Brain pericyte (primary cell): ENCODE measurements at places on chromosomes 1 and 21.

- no peak for DNase-seq
Measured at GRCh38 chr21:39961251-39961650, 94.0 kb downstream of the PCP4 start.

GRCh38 chr1:221805121-221805520 is 63.2 kb upstream of the DUSP10 start:
- DNase-seq = no peak

DNA sequence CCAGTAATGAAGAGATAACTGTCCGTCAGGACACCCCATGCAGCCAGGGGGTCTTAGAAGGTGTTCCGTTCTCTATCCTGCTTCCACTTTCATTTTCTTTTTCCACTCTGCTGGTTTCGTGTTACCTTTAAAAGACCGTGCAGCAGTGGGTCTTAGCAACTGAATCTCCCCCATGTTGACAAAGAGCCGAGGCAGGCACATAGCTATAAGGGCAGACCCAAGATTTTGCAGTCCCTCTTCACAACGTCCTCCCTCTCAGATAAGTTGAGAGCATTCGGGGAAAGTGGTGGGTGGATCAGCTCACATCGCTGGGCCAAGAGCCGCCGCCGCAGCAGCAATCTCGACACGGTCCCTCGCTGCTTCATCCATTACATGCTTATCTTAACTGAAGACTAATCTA is 355.5 kb downstream of the LMO4 start:
- no peak for DNase-seq

GRCh38 chr21:39968010-39968409 is 100.8 kb downstream of the PCP4 start:
- no peak for DNase-seq

DNA sequence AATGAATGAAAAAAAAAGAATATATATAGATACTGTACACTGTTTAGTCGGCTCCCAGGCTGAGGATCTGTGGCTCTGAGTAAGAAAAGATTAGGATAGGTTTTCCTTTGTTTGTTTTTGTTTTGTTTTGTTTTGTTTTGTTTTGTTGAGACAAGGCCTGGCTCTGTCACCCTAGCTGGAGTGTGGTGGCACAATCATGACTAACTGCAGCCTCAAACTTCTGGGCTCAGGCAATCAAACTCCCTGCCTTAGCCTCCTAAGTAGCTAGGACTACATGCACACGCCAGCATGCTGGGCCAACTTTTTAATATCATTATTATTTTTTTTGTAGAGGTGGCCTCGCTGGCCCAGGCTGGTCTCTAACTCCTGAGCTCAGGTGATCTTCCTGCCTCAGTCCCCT is 87.9 kb upstream of the PTBP2 start:
- DNase-seq = no peak

GRCh38 chr21:28754127-28754611 is 238.5 kb downstream of the LTN1 start:
- no peak for DNase-seq

GRCh38 chr1:117642963-117643362 is 37.1 kb downstream of the TENT5C start:
- no peak for DNase-seq

- no peak for DNase-seq
Measured at GRCh38 chr21:41763398-41763931, 3.4 kb downstream of the RIPK4 start.

- no peak for DNase-seq
Measured at GRCh38 chr1:106637566-106637965, 418.9 kb upstream of the PRMT6 start.

DNA sequence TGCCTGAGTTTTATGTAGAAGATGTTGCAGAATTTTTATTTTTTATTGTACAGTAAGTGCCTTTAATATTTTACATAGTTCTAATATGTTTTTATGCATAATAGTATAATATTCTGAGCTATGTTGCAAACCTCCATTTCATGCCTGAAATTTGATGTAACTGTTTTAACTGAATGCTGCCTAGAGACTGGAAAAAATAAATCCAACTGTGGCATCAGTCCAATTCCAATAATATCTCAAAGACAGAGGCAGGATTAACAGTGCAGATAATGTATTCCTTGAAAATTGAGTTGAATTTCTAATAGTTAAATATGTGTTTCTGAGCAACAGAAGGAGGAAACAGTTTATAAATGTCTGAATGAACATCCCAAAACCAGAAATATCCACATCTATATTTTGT is 61.1 kb upstream of the KIF1B start:
- no peak for DNase-seq

DNA sequence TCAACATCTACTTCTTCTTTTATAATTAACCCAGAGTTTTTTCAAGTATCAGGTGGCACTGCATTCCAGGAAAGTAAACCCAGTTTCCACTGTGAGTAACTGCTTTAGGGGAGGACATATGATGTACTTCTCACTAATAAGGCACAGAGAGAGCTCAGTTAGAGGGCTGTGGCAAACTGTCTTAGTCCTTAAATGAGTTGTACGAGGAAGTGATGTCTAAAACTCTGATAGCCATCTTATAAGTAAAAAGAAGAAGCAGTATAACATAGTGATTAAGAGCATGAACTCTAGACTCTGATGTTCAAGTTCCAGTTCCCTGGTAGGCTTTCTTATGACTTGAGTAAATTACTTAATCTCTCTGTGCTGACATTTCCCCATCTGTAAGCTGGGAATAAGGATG is 58.7 kb upstream of the PTGS2 start:
- no peak for DNase-seq

DNA sequence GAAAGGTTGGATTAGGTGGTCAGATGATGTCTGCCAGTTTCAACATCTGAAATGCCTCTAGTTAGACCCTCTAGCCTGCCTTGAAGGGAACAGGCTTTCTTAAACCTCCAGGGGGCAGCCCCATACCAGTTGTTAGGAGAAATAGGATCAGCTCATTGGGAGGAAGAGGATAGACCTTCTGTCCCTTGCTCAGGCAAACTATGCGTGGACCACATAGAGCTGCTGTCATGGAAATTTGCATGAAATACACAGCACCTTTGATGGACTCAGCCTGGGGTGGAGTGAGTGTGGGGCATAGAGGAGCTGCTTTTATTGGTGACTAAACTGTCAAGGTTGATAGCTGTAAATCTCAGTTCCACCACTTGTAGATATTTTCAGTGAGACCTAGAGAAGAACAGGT is 38.4 kb upstream of the SPAG17 start:
- DNase-seq = no peak

- no peak for DNase-seq
Measured at GRCh38 chr1:156998301-156998700, 47.2 kb downstream of the ARHGEF11 start.

DNA sequence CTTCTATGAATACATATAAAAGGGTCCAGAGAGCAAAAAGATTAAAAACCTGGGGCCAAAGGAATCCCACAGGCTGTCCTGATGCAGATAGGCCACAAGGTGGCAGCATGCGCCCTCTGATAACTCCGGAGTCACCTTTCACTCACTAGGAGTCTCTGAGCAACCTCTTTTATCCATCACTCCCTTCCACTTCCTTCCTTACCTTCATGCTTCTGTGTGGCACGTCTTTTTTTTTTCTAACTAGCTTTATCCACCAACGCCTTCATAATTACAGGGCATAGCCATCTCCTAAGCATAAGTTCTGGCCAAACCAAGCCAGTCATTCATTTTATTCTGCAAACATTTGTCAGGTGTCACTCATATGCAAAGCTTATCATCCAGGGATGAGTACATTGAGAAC is 3.9 kb upstream of the PGLYRP4 start:
- no peak for DNase-seq

DNA sequence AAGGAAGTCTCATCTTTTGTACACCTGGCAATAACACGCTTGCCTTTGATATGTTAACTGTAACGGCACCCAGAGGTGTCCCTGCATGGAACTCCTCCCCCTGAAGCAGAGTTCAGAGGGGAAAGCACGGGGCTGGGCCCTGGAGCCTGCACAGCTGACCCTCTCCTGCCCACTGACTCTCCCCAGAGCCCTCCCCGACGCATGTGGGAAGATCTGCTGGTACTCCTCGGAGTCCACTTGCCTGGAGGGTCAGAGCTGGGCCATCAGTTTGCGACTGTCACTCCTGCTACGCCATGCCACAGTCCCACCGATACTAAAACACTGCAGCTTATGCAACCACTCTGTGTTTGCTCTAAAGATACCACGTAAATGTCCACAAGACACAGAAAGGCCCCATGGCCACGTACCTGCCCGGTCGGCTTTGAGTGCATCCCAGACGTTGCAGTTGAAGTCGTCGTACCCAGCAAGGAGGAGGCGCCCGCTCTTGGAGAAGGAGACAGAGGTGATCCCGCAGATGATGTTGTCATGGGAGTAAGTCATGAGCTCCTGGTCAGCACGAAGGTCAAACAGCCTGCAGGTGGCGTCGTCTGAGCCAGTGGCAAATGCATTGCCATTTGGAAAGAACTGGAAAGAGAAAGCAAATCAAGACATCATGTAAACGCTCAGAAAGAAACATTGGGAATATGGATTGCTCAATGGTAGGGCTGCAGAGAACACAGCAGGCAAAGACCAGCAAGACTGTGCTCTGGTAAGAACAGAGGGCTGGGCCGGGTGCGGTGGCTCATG is 10.6 kb upstream of the NADK start:
- no peak for DNase-seq

DNA sequence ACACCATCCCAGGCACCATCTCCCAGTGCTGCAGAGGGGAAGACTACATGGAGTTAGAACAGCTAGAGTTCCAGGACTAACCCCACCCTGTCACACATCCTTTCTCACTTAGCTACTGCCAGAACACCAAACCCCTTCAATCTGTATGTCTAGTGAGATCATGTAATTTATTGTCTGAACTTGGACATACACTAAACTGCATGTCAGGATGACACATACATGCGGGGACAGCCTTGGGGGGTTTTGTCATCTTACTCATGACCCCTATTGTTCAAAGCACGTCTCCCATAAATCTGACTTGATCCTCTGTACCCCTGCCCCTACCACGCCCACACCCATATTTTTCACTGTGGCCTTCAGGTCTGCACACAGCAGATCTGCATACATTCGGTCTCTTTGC is 71.3 kb downstream of the GABPA start:
- DNase-seq = no peak

DNA sequence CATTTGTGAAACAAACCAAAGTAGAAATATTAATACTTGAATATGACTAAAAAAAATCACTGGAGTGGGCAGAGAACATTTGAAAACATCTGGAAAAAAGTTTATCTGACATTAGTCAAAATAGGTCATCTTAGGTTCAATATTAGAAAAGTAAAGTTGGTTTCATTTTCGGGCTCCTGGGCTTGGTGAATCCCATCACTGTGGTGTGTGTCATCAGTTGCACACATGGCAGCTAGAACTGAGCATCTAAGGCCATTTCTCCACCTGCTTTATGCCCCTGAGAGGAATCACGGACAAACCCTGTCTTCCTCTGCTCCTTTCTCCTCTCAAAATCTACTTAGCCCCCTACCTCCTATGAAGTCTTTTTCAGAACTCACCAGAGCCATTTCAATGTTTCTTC is 5.4 kb downstream of the HSD11B1 start:
- no peak for DNase-seq

- DNase-seq = no peak
Measured at GRCh38 chr1:115237507-115237906, 100.5 kb downstream of the NGF start.

GRCh38 chr1:226956942-226957713 is 17.0 kb downstream of the COQ8A start:
- DNase-seq = no peak

GRCh38 chr1:243294723-243295121 is 38.9 kb downstream of the SDCCAG8 start:
- DNase-seq = no peak

GRCh38 chr1:53122961-53123413 is 19.5 kb downstream of the SLC1A7 start:
- no peak for DNase-seq

DNA sequence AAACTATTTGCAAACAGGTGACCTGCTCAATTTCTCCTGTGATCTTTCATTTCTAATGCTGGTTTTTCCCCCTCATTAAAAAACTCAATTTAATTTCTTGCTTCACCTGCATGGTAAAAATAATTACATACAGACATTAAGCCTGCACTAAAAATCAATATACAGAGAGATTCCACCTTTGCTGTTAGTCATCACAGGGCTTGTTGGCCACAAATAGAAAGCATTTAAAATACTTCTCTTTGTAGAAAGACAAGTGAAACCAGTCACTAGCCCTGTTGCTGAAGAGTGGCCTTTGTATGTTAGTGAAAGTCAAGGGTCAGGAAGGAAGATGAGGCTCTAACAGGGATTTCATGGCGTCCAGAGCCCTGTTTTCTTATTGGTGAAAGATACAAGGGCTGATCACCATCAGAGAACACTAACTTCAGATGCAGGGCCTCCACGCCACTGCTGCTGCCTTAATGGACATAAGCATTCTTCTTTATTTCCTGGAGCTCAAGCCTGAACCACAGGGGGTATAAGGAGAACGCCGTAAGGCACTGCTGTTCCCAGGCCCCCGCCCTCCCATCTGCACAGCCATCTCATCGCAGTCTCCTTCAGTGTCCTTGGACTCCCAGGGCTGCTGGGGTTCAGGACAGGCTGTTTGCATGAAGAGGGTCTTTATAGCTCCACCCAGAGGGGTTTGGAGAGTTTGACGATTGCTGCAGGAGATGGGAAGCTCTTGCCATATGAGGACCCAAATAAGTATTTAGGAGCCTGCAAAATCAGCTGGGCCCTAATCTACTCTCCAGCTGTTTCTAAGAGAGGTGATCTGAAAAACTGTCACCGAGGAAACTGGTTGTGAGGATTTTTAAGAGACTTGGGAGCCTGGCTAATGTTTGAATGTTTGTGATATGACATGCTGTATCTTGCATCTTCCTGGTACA is 117.3 kb upstream of the IRF2BP2 start:
- DNase-seq = no peak

DNA sequence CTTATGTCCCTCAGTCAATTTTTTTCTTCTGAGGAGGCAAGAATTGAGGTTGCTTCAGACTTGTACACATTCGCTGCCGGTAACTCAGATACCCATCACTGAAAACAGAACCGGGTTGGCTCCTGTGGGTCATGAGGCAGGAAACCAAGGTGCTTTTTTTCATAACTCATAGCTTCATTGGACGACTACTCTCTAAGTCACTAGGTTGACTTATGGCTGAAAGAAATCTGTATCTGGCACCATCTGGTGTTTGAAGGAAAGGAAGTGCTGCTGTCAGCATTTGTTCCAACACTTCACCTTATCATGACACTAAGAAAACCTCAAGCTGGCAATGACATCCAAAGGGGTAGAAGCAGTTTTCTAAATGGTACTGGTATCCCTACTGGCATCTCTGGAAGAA is 82.3 kb downstream of the TBX19 start:
- no peak for DNase-seq

- DNase-seq = no peak
Measured at GRCh38 chr1:205812271-205812877, 624 bp downstream of the SLC41A1 start.

- DNase-seq = no peak
Measured at GRCh38 chr1:190963321-190963720, 485.7 kb upstream of the BRINP3 start.
